ENCODE measurements at places on chromosomes 12 and 14.

DNA sequence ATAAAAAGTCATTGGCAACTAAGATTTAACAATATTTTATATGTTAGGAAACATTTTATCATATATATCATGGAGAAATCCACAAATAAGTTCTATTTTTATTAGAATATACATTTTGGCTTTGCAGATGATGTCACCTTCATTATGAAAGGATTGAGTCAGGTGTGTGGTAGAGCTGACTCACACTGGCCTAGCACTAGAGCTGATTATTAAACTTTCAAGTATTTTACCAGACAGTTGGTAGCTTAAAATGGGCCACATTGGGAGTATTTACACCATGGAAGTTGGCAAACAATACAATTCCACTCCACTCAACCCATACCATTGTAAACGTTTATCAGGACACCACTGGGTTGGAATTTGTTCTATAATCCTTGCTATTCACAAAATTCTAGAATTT lies 1036.6 kb downstream of the TRHDE start:
- no peak for DNase-seq

DNA sequence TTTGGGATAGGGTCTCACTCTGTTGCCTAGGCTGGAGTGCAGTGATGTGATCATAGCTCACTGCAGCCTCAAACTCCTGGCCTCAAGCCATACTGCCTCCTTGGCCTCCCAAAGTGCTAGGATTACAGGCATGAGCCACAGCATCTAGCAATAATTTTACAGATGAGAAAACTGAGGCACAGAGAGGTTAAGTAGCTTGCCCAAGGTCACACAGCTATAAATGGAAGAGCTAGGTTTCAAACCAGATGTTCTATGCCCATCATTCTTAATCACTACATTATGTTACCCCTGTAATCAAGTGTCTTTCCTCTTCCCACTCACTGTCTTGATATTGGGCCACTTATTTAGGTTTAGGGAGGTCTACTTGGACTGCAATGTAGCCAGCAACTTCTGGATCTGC lies 3.6 kb downstream of the SLC17A8 start:
- no peak for DNase-seq

DNA sequence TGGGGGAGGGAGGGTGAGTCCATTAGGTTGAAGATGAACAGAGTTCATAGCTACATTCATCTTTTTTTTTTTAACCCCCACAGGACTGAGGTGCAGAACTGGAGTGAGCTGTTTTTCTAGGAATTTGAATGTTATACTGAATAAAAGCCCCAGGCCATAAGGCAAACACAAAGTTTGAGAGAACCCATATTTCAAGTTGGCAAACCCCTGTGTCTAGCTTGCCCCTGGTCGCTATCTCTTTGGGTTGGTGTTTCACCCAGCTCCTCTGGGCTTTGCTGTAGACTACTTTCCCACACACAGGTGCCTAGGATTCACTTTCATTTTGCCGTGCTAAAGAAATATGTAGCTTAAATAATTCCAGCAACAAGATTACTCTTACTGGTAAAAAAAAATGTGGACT lies 5.2 kb upstream of the LMO3 start:
- DNase-seq, result no peak

GRCh38 chr12:104354868-104355570 lies 51.5 kb downstream of the EID3 start:
- DNase-seq, result no peak

GRCh38 chr12:3313675-3314663 lies 177.0 kb upstream of the PRMT8 start:
- DNase-seq, result peak; percentile 6

- no peak for DNase-seq
These were observed 98.6 kb downstream of the PELI2 start for GRCh38 chr14:56216626-56217379.

GRCh38 chr12:89355243-89356068 lies 3.2 kb upstream of the DUSP6 start:
- DNase-seq, result no peak

- DNase-seq, result no peak
These were observed 44.3 kb downstream of the KCNA5 start for GRCh38 chr12:5087831-5088554.

DNA sequence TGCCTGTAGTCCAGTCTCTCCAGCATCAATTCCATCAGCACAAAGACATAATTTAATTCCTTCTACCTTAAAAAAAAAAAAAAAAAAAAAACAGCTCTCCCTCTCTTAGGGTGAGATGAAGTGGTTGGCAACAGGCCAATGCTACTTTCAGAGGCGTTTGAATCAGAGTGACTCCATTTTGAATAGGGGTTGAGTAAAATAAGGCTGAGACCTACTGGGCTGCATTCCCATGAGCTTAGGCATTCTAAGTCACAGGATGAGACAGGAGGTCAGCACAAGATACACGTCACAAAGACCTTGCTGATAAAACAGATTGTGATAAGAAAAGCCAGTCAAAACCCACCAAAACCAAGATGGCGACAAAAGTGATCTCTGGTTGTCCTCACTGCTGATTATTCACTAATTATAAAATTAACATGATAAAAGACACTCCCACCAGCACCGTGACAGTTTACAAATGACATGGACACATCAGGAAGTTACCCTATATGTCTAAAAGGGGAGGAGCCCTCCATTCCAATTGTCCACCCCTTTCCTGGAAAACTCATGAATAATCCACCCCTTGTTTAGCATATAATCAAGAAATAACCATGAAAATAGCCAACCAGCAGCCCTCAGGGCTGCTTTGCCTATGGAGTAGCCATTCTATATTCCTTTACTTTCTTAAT lies 6.9 kb upstream of the TCL1B start:
- DNase-seq, result no peak

DNA sequence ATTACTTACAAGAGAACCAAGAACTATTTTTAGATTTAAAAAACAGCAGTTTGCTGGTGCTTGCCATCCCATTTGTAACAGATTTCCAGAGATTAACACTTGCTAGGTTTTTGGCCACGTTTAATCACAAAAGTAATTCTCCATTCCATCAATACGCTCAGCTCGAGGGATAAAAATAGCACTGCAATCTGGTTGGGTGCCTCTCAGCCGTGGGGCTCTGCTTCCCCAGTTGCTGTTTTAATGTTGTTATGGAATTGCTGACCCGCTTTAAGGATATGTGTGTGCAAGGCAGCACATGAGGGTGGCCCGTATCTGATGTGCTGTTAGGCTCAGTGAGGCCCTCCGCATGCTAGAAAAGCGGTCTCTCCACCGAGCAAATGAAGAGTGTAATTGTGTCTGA lies 222.2 kb upstream of the TMEM260 start:
- DNase-seq, result no peak

DNA sequence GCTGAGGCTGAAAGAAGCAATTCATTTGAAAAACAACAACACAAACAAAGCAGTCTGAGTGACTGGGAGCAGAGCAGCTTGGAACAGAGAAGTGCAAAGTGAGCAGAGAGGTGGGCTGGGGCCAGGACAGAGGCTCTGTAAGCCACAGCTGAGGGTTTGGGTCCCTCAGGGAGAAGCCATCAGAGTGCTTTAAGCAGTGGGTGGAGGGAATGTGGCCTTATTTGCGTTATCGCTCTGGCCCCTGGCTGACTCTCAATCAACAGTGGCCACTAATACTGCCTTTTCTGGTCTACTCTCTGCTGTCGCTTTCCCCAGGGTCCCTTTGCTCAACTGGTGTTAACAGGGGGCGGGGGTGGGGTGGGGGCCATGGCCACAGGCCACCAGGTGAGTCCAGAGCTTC lies 44.2 kb downstream of the IRF2BPL start:
- DNase-seq, result no peak

DNA sequence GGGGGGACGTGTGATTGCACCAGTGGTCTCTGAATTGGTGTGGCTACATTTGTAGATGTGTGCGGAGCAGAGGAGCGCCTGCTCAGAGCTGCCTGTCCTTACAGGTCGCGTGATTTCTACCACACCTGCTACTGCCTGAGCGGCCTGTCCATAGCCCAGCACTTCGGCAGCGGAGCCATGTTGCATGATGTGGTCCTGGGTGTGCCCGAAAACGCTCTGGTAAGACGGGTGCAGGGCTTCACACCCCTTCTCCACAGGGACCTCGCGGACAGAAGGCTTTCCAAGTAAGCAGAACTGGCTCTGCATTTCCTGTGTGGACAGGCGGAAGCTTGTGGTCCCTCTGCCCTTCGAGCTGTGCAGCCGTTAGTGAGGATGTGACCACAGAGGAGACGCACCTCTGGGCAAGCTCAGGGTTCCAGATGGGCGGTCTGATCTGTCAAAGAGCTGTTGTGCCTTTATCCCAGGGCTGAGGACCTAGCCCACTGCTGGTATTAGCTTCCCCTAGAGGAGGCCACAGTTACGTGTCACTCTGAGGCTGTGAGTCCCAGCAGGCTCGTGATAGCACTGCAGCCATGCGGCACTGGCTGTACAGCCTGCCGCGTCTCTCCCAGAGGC lies 47.7 kb downstream of the MAX start:
- no peak for DNase-seq

- no peak for DNase-seq
These were observed 1116.5 kb upstream of the TMEM132C start for GRCh38 chr12:127150479-127150878.

All from CD4-positive, alpha-beta T cell treated with Interleukin-15 for 4 hours (primary cell).